ENCODE measurements at places on chromosomes 16 and 17.
A peak's percentile ranks its signal among the peaks of the same experiment; 100 is the strongest.

DNA sequence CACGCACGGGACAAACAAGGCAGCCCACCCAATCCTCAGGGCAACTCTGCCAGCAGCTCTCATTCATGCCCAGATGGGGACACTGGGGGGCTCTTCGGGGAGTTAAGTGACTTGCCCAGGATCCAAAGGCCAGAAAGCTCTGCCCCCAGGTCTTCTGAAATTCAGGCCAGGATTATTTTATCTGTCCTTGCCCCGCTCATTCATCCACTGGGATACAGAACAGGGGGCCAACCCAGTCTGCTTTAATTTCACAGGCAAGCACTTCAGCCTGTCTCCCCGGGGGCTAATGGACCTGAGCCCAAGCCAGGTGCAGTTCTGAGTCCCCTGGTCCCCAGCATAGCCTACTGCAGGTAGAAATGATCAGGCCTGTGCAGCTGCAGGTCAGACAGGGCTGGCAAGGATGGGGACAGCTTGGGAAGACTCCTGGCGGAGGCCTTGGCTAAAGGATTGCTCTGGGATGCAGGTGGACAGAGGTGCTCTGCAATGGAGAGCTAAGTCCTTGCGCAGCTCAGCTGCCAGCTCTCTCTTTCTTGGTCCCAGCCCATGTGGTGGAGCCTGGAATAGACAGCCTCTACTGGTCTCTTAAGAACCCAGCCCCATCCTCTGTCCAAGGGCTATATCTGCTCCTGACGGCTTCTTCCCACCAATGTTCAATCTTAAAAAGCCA lies 766 bp upstream of the B3GNT9 start:
- no peaks in the 10 kb centered on the region for H3K27me3 ChIP-seq
- H3K27ac ChIP-seq = peak overlapping the region; percentile 84
- peaks cover 17% of the 10 kb centered on the region for H3K36me3 ChIP-seq
- no peak for DNase-seq
- no peak overlapping the region for H3K4me3 ChIP-seq

GRCh38 chr16:30022887-30023286 lies at the start of gene C16orf92:
Gene C16orf92 (plus strand): TSS chr16:30023198. CDS start chr16:30023341, 143 bp downstream.
- H3K4me1 ChIP-seq = peaks cover 10% of the 10 kb centered on the region
- H3K27ac ChIP-seq = no peak within 1 kb of the TSS
- no peaks in the 10 kb centered on the region for H3K36me3 ChIP-seq
- no peak for DNase-seq

- peaks cover 8% of the 10 kb centered on the region for H3K36me3 ChIP-seq
- DNase-seq = no peak
- peak overlapping the region; percentile 88 for H3K4me3 ChIP-seq
- peaks cover 27% of the 10 kb centered on the region for H3K4me1 ChIP-seq
- H3K27ac ChIP-seq = peak overlapping the region; percentile 81
- no peaks in the 10 kb centered on the region for H3K27me3 ChIP-seq
Observed at GRCh38 chr16:56450275-56450985, 702 bp downstream of the NUDT21 start.

- H3K4me1 ChIP-seq = no peaks in the 10 kb centered on the region
- H3K27me3 ChIP-seq = no peaks in the 10 kb centered on the region
- peak within 1 kb of the TSS; percentile 15 for H3K4me3 ChIP-seq
- H3K27ac ChIP-seq = no peak within 1 kb of the TSS
- H3K36me3 ChIP-seq = no peaks in the 10 kb centered on the region
Observed at GRCh38 chr16:21663889-21664647, at the start of gene OTOA. Gene OTOA (plus strand): TSS chr16:21663968. CDS start chr16:21678515, 14,547 bp downstream.

GRCh38 chr17:42681976-42682721 lies at the start of gene CNTNAP1:
Gene CNTNAP1 (plus strand): TSS chr17:42682531. CDS start chr17:42682830, 299 bp downstream.
- peaks cover 60% of the 10 kb centered on the region for H3K4me1 ChIP-seq
- no peak within 1 kb of the TSS for H3K27ac ChIP-seq
- H3K4me3 ChIP-seq = peak within 1 kb of the TSS; percentile 41
- peak; percentile 88 for DNase-seq

GRCh38 chr16:52597073-52597771 lies 50.3 kb upstream of the TOX3 start:
- DNase-seq = no peak
- no peak overlapping the region for H3K4me3 ChIP-seq
- no peak overlapping the region for H3K27ac ChIP-seq
- no peaks in the 10 kb centered on the region for H3K36me3 ChIP-seq
- H3K4me1 ChIP-seq = no peaks in the 10 kb centered on the region
- H3K27me3 ChIP-seq = no peaks in the 10 kb centered on the region

DNA sequence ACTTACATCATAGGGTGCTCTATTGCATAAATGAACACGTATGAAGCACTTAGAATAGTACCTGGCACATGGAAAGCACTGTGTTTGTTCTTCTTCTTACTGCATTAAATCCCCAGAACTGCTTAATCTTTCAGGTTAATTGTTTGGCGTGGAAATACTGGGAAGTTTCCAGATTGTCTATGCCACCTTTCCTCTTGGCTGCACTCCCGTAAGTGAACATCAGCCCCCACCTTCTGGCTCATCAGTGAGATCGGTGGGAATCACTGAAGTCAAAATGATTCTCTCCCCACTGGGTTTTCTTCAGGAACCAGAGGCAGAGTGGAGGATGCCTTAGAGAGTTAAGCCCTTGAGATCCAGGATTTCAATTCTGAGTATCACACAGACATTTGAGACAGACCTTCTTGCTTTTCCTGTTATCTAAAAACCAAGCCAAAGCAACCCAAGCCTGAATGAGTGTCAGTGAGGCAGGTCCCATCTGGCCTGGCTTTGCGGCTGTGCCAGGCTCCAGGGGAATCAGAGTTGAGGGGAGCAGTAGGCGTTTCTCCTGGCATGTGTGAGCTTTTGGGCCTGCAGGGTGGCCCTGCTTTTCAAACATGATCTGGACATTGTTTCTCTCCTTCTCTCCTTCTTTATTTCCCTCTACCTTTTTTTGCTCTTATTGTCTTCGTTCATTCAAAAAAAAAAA lies 59.1 kb downstream of the OTOA start:
- no peaks in the 10 kb centered on the region for H3K36me3 ChIP-seq
- no peak overlapping the region for H3K27ac ChIP-seq
- no peaks in the 10 kb centered on the region for H3K27me3 ChIP-seq
- no peaks in the 10 kb centered on the region for H3K4me1 ChIP-seq
- no peak overlapping the region for H3K4me3 ChIP-seq
- DNase-seq = no peak

- H3K4me3 ChIP-seq = no peak overlapping the region
- peaks cover 39% of the 10 kb centered on the region for H3K4me1 ChIP-seq
- H3K36me3 ChIP-seq = no peaks in the 10 kb centered on the region
- DNase-seq = no peak
- peak overlapping the region; percentile 98 for H3K27ac ChIP-seq
- no peaks in the 10 kb centered on the region for H3K27me3 ChIP-seq
Observed at GRCh38 chr16:22188595-22189442, 17.3 kb upstream of the EEF2K start.

- H3K4me3 ChIP-seq = no peak overlapping the region
Observed at GRCh38 chr16:51556694-51557340, 405.7 kb upstream of the SALL1 start.

DNA sequence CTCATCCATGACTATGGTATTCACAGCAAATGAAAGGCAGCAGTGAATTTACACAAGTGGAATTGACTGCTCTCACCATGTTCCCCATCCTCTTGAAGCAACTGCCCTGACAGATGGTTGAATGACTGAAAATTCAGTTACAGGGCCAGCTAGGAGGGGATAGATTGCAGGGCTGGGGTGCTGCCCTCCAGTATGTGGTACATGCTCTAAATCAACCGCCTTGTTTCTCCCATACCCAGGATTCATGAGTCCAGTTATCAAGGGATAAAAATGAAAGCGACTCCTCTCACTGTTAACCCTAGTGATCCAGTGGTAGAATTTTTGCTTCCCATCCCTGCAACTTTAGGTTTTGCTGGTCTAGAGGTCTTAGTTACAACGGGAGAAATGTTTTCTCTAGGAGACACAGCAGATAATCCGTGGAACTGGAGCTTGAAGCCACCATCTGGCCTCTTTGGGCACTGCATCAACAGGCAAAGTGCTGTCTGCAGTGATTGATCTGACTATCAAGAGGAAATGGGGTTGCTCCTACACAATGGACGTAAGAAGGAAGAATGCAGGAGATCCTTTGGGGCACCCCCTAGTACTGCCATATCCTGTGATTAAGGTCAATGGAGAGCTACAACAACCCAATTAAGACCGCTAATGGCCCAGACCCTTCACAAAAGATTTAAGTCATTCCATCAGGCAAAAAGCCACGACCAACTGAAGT lies 32.0 kb downstream of the SCPEP1 start:
- H3K4me1 ChIP-seq = peaks cover 9% of the 10 kb centered on the region
- no peak overlapping the region for H3K4me3 ChIP-seq
- H3K36me3 ChIP-seq = no peaks in the 10 kb centered on the region
- DNase-seq = no peak

GRCh38 chr17:67126983-67127382 lies 82.6 kb downstream of the CACNG1 start:
- no peak overlapping the region for H3K4me3 ChIP-seq
- H3K4me1 ChIP-seq = no peaks in the 10 kb centered on the region
- DNase-seq = no peak
- H3K27me3 ChIP-seq = no peaks in the 10 kb centered on the region
- H3K36me3 ChIP-seq = peaks cover 3% of the 10 kb centered on the region
- H3K27ac ChIP-seq = no peak overlapping the region

- peak overlapping the region; percentile 6 for H3K27ac ChIP-seq
- no peak for DNase-seq
- H3K4me1 ChIP-seq = no peaks in the 10 kb centered on the region
- no peaks in the 10 kb centered on the region for H3K36me3 ChIP-seq
- no peak overlapping the region for H3K4me3 ChIP-seq
- no peaks in the 10 kb centered on the region for H3K27me3 ChIP-seq
Observed at GRCh38 chr17:15377200-15377599, 35.8 kb upstream of the TEKT3 start.

DNA sequence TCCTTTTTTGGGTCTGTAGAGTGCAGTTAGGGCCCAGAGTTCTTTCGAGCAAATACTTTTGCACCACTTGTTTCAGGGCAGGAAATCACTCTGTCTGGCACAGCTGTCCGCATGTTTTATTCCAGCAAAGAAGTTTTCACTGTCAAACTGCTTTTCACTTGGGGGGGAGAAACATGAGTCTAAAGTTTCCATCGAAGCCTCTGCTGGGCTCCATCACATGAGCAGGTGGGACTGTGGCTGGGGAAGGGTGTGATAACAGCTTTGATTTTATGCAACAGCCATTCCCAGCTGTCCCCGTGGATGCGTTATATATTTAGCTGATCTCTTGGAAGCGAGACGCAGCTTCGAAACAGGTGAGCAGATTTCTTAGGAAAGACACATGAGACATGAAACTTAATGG lies 288.6 kb downstream of the SNX29 start:
- no peak overlapping the region for H3K27ac ChIP-seq
- peaks cover 4% of the 10 kb centered on the region for H3K4me1 ChIP-seq
- H3K27me3 ChIP-seq = no peaks in the 10 kb centered on the region
- no peaks in the 10 kb centered on the region for H3K36me3 ChIP-seq
- H3K4me3 ChIP-seq = no peak overlapping the region

DNA sequence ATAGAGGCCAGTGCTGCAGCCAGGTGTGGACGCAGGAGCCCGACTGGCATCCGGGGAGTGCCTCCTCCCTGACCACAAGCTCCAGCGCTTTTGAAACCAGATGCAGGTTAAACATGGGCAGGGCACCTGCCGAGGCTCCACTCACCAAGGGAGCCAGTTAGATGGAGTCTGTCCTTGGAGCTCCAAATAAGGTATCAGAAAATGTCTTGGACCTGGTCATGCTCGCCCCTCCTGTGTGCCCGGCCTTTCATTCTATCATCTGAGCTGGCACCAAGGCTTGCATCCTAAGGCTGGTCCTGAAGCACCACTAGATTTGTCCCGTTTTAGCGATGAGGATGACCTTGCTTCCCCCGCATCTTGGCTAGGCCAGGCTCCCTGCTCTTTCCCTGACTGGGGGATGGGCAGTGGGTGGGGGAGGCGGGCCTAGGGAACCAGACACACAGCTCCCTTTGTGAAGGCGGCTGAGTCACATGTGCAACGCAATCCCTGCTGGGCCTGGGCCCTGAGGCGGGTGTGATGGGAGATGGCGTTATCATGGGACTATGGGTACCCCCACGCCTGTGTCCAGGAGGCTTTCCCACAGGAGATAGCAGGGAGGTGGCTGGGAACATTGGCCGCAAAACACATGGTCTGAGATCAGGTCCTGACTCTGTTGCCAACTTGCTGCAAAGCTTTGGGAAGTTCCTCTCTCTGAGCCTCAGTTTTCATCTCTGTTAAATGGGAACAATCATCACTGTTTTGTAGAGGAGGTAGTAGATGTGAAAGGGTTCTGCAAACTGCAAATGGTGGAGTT lies 5.0 kb upstream of the ADGRG1 start:
- no peak overlapping the region for H3K27ac ChIP-seq
- H3K4me1 ChIP-seq = peaks cover 14% of the 10 kb centered on the region
- H3K36me3 ChIP-seq = no peaks in the 10 kb centered on the region
- DNase-seq = peak; percentile 54
- no peaks in the 10 kb centered on the region for H3K27me3 ChIP-seq
- H3K4me3 ChIP-seq = no peak overlapping the region

DNA sequence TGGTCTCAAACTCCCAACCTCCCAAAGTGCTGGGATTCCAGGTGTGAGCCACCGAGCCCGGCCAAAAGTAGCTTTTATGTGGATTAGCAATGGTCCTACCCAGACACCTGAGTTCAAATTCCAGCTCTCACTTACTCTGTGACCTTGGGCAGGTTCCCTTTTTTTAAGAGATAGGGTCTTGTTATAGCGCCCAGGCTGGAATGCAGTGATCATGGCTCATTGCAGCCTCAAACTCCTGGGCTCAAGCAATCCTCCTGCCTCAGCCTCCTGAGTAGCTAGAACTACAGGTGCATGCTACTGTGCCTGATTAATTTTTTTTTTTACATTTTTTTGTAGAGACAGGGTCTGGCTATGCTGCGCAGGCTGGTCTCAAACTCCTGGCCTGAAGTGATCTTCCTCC lies 16.6 kb downstream of the HDAC5 start:
- no peaks in the 10 kb centered on the region for H3K27me3 ChIP-seq
- H3K4me3 ChIP-seq = no peak overlapping the region
- no peaks in the 10 kb centered on the region for H3K36me3 ChIP-seq
- H3K4me1 ChIP-seq = peaks cover 53% of the 10 kb centered on the region
- no peak for DNase-seq
- no peak overlapping the region for H3K27ac ChIP-seq

DNA sequence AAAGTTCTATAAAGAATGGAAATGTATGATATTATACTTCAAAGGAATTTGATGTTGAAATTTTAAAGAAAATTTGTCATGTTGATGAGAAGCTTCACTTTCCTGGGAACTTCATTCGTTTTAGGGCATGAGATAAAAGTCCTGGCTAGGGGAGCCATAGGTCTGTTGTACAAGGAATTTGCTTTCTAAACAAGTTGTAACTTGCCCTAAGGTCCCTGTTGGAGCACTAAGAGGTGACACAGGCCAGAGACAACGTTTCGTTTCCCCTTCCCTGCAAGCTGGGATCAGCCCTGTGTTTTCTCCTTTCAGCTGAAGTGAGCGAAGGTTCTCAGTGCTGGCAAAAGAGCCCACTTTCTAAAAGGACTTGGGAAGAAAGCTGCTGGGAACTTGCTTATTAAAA lies 16.6 kb downstream of the PLD6 start:
- no peak overlapping the region for H3K4me3 ChIP-seq
- H3K4me1 ChIP-seq = peaks cover 43% of the 10 kb centered on the region
- peaks cover under 1% of the 10 kb centered on the region for H3K36me3 ChIP-seq
- no peak for DNase-seq

- peak; percentile 52 for DNase-seq
- H3K4me3 ChIP-seq = no peak overlapping the region
- peak overlapping the region; percentile 2 for H3K27ac ChIP-seq
- no peaks in the 10 kb centered on the region for H3K36me3 ChIP-seq
- H3K27me3 ChIP-seq = no peaks in the 10 kb centered on the region
Observed at GRCh38 chr17:64240261-64240740, 22.8 kb downstream of the TEX2 start.

All from upper lobe of left lung (tissue), 6 donors.